ENCODE measurements at places on chromosomes 11 and 22.
A peak's percentile ranks its signal among the peaks of the same experiment; 100 is the strongest.

DNA sequence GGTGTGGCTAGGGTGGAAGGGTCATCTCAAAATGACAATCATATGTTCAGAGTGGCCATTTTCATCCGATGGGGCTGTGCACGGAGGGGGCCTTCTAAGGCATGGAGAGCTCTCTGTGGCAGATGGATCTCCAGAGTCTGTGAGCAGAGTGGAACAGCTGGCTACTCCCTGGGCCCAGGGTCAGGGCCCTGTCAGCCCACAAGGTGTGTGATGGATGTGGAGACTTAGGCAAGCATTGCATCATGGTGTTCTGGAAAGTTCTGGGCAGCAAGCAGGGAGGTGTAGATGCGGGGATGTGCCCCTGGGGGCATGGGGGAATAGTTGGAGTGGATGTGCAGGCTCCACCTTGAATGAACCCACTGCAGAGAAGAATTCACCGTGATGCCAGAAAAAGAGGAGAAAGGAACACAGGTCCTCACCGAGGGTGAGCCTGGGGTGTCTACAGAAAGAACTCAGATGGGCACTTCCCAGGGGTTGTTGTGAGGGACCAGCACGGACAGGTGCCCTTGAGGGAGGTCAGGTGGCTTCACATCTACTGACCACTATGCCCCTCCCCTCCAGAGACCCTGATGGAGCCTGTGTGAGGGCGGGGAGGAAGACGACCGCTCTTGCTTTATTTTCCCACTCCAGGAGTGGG, 51.1 kb downstream of the CHRDL2 start:
- DNase-seq: no peak

GRCh38 chr11:11583801-11584529, 37.8 kb downstream of the GALNT18 start:
- DNase-seq: no peak

GRCh38 chr11:104339380-104339831, 175.5 kb upstream of the PDGFD start:
- no peak for DNase-seq

- peak; percentile 71 for DNase-seq
These were observed 23.2 kb downstream of the RTN4R start for GRCh38 chr22:20244691-20245576.

DNA sequence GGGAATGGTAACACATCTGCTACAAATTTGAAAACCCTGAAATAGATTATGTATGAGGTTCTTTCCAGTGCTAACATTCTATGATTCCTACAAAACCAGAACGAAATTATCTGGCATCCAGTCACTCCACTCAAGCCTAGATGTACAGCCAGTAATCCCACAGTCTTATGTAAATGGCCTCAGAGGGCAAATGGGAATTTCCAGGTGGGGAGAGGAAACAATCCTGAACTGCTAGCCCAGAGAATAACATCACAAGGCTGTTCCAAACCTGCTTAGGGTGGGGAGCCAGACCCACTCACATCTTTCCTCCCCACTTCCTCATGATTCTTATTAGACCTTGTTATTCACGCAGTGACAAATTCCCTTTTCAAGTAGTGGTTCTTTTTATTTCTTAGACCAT, 3.5 kb downstream of the FIBIN start:
- DNase-seq: no peak

- no peak for DNase-seq
These were observed 321.0 kb downstream of the NTM start for GRCh38 chr11:131691181-131692041.

GRCh38 chr22:20965888-20966855, 883 bp upstream of the AIFM3 start:
- DNase-seq: no peak

DNA sequence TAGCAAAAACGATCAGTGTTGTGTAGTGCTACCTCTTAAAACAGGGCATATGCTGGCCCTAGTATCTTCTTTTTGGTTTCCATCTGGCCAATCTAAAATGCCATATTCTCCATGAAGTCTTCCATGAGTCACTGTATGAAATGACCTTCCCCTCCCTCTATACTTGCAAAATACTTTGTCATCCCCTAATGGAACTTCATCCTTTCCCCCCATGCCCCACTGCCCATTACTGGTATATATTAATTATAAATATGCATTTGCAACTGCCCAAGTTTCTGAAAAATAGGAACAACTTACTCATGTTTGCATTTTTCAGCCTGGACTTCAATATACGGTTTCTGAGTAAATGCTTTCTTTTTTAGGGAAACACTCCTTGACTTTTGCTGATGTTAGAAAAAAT, 4.5 kb downstream of the APIP start:
- DNase-seq: no peak

DNA sequence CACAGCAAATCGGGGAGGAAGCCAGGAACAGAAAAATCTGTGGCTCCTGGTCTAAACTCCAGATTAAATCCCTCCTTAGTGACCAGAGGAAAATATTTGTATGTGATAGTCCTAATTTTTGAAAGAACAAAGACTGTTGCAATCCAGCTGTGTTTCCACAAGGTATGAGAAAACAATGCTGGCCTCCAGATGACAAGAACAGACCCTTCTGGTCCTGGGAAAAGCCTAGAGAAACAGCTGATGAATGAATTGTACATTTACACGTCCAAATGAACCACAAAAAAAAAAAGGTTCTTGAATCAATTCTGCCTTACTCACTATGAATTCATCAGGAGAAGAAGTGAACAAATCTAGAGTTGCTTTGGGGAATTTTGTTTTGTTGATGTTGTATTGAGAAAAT, 63.7 kb downstream of the ETS1 start:
- DNase-seq: no peak

DNA sequence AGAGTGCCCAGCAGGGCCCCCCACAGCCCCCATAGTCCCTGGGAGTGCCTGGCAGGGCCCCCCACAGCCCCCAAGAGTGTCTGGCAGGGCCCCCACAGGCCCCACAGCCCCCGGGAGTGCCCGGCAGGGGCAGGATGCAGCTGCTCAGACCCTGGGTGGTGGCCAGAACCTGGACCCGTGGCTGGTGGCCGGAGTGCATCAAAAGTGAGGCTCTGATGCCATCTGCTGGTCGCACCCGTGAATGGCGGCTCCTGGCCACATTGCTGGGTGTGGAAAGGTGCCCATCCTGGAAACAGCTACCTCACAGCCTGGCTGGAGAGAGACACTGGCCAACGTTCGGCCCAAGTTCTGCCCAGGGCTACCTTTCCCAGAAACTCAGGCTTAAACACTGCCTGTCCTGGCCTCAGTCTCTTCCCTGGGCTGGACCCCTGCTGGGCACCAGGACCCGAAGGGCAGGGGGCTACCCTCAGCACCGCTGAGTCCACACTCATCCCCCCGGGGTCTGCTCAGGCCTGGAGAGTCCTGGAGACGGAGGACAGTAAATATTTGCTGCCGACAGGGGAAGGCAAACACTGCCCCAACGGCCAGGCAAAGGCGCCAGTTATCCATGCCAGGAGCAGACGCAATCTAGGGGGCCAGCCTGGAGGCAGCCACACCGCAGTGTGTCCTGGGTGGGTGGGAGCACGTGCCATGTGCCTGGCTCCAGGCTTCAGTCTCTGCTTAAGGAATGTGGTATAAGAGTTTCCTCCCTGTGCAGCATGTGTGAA, 4.4 kb downstream of the INS start:
- DNase-seq: peak; percentile 45

- no peak for DNase-seq
These were observed 2.4 kb upstream of the MGAT3 start for GRCh38 chr22:39454385-39454871.

DNA sequence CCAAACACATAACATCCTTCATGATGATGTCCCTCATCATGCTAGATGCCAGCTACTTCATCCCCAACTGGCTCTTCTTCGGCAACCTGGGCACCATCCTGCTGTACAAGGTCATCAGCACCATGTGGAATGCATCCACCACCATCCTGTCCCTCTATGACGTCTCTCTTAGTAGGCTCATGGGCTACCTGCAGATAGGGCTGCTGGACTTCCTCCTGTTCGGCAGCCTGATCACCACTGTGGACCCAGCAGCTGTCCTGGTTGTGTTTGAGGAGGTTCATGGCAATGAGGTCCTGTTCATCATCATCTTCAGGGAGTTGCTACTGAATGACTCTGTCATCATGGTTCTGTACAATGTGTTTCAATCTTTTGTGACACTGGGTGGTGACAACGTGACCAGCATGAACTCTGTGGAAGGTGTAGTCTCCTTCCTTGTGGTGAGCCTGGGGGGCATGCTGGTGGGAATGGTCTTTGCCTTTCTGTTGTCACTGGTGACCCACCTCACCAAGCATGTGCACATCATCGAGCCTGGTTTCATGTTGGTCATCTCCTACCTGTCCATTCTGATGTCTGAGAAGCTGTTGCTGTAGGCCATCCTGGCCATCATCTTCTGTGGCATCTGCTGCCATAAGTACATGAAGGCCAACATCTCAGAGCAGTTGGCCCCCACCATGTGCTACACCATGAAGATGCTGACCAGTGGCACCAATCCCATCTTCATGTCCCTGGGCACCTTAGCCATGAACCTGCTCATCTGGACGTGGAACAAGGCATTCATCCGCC, 120.7 kb upstream of the SERPIND1 start:
- no peak for DNase-seq

GRCh38 chr11:10526974-10527918, 13.7 kb downstream of the RNF141 start:
- no peak for DNase-seq

GRCh38 chr11:68457898-68458249, 2.7 kb upstream of the PPP6R3 start:
- no peak for DNase-seq

- no peak for DNase-seq
These were observed 108.4 kb upstream of the TIMP3 start for GRCh38 chr22:32693102-32693501.

DNA sequence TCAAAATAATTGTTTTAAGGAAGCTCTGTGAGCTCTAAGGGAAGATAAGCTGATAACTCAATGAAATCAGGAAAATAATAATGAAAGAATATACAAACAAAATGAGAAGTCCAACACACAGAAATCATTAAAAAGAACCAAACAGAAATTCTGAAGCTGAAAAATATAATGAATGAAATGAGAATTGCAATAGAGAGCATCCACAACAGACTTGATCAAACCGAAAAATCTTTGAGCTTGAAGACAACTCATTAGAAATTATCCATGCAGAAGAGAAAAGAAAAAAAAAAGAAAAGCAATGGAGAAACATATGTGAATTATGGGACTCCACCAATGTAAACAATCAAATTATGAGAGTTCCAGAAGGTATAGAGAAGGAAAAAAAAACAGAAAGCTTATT, 101.0 kb downstream of the BBOX1 start:
- no peak for DNase-seq

DNA sequence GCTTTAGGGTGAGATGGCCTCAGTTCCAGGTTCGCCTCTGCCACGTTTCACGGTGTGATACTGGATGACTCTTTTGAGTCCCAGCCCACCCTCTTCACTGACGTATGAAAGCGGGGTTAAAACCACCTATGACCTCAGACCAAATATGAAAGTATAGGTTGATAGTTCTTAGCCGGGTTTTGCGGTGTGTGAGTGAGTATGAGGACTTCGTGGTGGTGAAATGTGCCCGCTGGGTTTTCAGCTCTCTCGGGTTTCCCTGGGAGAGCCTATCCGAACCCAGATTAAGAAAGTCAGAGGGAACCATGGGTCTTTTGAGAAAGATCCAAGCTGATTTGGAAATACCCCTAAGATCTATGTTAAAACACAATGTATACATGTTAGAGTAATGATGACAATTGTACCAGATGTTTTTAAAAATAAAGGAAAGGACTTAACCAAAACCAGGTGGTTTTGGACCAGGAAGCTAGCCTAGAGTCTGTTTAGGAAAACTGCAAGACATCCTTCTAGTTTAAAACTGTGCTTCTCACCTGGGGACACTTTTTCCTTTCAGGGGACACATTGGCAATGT, 25.8 kb upstream of the ST3GAL4 start:
- peak; percentile 29 for DNase-seq

DNA sequence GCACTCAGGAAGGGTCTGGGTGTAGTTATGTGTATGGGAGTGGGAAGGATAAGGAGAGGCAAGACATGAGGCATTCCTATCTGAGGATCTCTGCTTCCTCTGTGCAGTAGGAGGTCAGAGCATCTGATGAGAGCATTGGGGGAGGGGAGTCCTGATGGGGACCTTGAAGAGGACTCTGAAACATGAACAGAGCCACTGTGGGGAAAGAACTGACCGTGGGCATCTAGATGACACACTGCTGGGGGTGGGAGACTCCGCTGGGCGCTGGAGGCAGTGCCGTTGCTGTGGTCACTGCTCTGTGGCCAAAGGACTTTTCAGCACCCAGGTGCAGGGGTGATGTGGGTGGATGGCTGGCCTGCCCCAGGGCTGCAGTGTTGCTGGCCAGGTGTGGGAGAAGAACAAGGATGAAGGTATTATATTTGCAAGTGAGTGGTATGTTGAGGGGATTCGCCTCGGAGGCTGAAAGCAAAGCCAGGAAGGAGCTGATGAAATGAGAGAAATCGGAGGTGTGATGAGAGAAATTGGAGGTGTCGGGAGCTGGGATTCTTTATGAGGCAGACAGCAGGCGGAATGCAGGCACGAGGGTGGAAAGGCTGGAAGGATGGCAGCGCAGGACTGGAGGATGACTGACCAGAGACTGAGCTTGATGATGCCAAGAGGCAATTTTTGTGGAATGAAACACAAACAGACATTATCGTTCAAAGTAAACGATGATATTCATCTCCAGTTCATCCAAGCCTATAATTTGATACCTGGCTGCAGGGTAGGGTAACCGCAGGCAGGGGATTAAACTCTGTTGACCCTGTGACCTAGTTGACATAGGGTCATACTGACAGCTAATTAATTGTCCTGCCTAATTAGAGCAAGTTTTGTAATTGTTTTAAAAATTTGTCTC, 19.4 kb upstream of the TMPRSS4 start:
- no peak for DNase-seq

GRCh38 chr11:125179346-125179745, 14.8 kb downstream of the PKNOX2 start:
- no peak for DNase-seq

DNA sequence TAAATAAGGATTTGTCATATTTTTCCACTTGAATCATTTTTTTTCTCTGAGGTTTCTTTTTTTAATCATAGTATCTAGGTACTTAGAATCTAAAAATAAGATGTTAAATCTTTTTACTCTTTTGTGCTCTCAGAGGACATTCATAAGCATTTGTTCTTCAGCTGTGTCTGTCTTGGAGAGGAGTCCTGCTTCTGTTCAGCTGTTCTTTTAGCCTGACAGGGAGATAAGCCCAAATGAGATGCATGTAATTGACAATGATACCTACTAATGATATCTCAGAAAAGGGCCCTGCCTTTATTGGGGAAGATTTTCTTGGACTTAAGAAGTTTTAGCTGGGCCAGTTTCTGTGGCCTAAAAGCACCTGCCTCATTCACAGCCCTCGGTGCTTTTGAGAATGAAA, 156.9 kb downstream of the NCAM1 start:
- no peak for DNase-seq
